ENCODE measurements at places on chromosomes 4 and X.

GRCh38 chrX:698206-698605 lies 67.6 kb downstream of the SHOX start:
- DNase-seq: no peak

DNA sequence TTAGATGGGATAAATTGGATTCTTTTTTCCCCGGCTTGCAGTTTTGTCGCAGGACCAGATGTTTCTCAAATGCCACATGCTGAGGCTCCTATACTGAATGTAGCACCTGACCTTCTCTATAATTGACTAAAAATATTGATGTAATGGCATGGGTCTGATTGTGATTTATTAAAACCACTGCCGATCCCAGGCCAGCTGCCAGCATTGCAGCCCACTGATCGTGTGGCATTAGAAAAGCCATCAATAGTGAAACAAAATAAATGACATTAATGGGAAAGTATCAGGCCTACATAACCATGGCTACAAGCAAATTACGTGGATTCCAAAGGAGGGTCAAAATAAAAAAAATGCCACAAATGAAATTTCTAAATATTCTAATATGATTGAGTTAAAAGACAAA lies 98.7 kb downstream of the MAB21L2 start:
- no peak for DNase-seq

GRCh38 chr4:73841243-73841925 lies 4.9 kb downstream of the CXCL6 start:
- no peak for DNase-seq

- no peak for DNase-seq
These were observed 218.5 kb downstream of the COL25A1 start for GRCh38 chr4:109083911-109084310.

- DNase-seq: no peak
These were observed 12.3 kb downstream of the ETDA start for GRCh38 chrX:135264206-135264605.

GRCh38 chr4:123659262-123659661 lies 262.7 kb downstream of the SPRY1 start:
- no peak for DNase-seq

GRCh38 chr4:70703619-70704214 lies 15.4 kb downstream of the UTP3 start:
- no peak for DNase-seq

- no peak for DNase-seq
These were observed 25.9 kb upstream of the FGFR3 start for GRCh38 chr4:1767061-1767769.

DNA sequence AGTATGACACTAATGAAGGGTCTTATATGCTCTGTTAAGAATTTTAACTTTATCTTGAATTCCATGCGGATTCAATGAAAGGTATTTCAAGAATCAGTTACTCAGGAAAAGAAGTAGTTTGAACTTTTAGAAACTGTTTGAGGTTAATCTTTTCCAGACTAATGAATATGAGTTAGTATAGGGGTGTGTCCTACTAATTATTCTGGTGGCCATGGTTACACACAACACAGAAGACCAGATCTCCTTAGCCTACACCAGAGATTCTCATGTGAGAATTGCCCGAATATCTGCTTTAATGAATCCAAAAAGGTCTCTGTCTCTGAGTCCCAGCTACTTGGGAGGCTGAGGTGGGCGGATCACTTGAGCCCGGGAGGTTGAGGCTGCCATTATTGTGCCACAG lies 100.4 kb downstream of the MMRN1 start:
- no peak for DNase-seq

DNA sequence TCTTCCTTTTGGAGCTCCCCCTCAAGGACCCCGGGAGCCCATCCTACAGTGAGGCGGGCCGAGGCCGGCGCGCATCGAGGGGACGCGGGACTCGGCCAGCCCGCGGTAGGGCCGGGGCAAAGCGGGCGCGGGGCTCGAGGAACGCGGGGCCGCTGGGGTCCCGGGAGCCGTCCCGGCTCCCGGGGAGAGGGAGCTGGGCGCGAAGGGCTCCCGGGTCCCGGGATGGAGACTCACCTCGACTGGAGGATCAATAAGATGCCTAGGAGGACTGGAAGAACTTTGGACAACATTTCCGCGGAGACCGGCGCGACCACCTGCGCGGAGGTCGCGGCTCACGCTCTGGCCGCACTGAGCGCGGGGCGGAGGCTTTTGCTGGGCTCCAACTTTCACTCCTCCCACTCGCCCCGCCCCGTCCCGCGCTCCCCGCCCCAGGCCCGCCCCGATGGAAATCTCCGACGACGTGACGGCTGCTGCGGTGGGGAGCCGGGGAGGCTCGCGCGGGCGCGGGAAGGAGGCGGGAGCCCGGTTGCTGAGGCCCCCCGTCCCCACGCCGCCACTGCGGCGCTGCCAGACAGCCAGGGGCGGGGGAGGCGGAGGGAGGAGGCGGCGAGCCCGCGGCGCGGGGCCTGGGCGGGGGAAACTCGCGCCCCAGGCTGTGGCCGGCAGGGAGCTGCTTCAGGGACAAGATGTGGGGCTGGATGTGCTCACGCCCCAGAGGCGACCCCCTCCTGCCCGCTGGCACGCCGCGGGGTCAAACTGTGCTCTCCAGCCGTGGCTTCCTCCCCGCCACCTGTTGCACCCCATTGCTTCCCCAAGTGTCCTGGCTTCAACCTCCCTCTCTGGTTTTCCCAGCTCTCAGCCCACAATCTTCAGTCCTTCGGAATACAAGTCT lies at the start of gene GABRE:
GABRE (minus strand) TSS at position 341 of the 892 bp plus-strand sequence; CDS start at position 290, 51 bp downstream.
- DNase-seq: peak; percentile 2

GRCh38 chr4:55348466-55348865 lies 2.4 kb downstream of the SRD5A3 start:
- no peak for DNase-seq

- DNase-seq: no peak
These were observed 1.8 kb downstream of the TLL1 start for GRCh38 chr4:165874791-165875371.

DNA sequence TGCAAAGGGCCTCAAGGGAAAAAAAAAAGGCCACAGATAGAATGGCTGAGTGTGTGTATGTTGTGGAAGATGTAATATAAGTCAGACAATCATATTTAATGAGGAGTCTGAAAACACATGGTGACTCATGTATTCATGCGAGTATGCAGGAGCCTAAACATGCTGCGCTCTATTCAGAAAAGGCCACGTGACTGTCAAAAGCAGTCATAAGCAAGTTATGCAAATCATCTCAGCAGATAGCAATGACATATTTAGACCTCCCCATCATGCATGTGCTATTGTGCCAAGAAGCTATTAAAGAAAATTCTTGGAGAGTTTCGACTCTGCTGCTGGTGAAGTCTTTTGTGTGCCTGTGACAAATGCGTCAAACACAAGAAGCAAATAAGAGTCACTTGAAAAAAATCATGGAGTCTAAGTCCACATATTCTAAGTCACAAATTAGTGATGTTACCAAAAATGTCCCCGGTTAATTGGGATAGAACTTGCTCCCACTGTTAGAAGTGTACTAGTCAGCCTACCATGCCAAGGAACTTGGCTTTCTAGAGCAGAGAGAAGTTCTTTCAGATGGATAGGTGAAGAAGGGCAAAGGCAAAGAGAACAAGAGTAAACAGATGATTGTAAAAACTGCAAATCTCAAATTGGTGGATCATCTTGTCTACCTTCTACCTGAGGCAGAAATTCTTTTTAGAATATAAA lies 5.0 kb downstream of the LNX1 start:
- DNase-seq: no peak

- DNase-seq: no peak
These were observed 169.8 kb upstream of the GALNT7 start for GRCh38 chr4:172998527-172999469.

GRCh38 chr4:119861731-119862130 lies 204.9 kb downstream of the MAD2L1 start:
- no peak for DNase-seq

- DNase-seq: no peak
These were observed 99.1 kb downstream of the USP9X start for GRCh38 chrX:41184312-41184711.

- DNase-seq: no peak
These were observed 29.2 kb downstream of the SLAIN2 start for GRCh38 chr4:48370260-48371134.

GRCh38 chr4:108533876-108534275 lies 86.5 kb upstream of the RPL34 start:
- DNase-seq: no peak

DNA sequence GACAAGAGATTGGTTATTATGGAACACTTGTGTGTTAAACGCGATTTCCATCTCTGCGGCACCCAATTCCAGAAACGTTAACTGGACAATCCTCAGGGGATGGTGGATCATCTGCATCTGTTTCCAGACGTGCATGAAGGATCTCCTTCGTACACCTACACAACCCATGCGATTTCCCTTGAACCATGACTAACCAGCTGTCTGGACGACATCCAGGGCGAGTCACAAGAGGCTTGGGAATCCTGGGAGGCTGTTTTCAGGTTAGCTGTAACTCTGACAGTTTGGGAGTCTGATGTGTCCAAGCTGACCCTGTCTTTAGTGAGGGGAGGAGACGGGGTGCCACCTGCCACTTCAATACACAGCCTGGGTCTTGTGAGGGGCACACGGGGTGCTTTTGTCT lies 84.5 kb downstream of the GATB start:
- no peak for DNase-seq

- no peak for DNase-seq
These were observed 126.8 kb downstream of the KLHL8 start for GRCh38 chr4:87093443-87094123.

DNA sequence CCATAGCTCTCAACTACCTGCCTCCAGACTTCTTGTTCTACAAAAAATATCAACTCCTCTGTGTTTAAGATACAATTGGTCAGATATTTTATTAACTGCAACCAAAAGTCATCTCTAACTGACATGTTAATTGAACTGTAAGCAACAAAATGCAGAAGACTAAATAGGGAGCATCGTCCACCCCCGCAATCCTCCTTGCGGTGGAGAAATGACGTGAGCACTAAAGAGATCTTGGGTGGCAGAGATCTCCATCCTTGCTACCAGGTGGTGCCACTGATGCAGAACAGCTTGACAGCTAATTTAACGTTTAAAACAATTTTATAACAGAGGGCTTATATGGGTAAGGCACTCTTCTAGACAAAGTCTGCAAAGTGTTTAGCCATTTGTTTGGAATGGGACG lies 164.4 kb upstream of the FTHL17 start:
- no peak for DNase-seq

GRCh38 chr4:159019356-159019755 lies 83.5 kb upstream of the RAPGEF2 start:
- DNase-seq: no peak

- no peak for DNase-seq
These were observed 2.9 kb downstream of the RPL36A start for GRCh38 chrX:101393530-101394305.

DNA sequence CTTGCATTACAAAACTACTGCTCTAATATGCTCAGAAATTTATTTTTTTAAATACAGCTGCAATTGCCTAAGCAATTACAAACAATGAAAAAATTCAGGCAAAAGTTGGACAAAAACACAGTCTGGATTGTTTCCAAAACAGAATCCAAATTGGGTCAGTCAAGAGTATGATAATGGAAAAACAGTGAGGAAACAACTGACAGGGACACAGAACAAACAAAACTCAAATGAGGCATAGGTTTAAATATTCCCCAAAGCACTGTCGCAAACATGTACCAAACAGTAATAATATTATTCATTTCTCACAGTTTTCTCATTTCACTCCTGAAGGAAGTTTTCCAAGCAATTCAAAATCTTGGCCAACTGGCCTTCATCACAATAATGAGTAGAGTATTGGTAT lies 386.6 kb downstream of the CENPC start:
- no peak for DNase-seq

DNA sequence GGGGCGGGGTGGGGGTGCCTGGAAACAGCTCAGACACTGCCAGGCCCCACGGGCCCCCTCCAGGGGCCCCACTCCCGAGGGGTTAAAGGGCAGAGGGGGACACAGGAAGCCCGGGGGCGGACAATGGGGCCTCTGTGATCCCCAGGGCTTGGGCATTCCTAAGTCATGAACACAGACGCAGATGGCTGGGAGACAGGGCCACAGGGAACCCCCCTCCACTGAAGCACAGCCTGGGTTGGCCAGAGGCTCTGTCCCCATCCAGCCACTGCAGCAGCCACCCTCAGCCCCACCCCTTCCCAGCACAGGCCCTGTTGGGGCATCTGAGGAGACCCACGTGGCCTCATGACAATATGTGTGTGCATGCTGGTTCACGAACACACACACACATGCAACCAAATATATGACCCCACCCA lies 3.9 kb downstream of the L1CAM start:
- no peak for DNase-seq

DNA sequence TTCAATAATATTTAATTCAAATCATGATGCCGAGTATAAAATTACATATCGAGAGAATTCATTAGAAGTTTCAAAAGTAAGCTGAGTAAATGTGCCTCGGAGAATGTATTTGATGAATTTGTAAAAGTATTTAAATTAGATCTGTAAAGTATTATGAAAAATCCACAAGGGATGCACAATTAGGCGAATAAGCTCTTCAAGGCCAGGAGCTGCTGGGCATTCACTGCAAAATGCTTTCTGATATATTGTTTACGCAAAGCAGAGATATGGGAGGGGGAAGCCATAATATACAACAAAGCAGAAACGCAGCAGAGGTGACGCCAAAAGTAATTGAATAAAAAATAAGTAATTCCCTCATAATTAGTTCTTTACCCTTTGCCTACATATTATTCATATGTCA lies 1121.5 kb upstream of the TENM3 start:
- DNase-seq: no peak

- DNase-seq: no peak
These were observed 21.8 kb downstream of the ARSD start for GRCh38 chrX:2907295-2907694.

DNA sequence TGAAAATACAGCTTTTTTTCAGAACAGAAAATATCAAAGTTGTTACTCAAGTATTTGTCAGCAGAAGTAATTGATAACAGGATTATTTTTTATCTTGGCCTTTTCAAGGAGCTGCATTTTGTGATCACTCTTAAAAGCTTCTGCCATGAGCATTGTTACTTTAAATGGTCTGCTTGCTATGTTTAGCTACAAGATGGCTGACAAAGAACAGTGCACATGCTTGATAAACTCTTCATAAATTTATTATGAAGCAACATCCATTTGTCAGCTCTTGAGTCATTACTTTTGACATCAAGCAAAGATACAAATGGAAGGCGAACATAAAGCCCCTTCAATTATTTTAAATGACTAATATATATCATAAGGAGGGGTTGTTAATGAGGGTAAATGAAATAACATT lies 205.4 kb upstream of the RPS6KA3 start:
- no peak for DNase-seq

DNA sequence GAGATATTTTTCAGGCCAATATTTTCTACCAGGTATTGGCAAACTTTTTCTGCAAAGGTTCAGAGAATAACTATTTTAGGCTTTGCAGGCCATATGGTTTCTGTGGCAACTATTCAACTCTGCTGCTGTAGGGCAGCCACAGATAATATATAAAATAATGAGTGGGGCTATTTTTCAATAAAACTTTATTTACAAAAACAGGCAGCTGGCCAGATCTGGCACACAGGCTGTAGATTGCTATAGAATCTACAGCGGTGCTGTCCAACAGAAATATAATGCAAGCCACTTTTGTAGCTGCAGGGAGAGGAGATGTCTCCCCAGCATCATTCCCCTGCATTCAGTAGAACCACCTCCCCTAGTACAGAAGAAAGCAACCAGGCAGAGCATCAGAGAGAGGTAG lies 97.6 kb upstream of the BCOR start:
- DNase-seq: no peak

- DNase-seq: no peak
These were observed 83.0 kb downstream of the MAB21L2 start for GRCh38 chr4:150664935-150665334.

All from right renal pelvis (tissue), 4 donors.